IMR-90 (cell line): ENCODE measurements at places on chromosomes 7 and 10.
A peak's percentile ranks its signal among the peaks of the same experiment; 100 is the strongest.

DNA sequence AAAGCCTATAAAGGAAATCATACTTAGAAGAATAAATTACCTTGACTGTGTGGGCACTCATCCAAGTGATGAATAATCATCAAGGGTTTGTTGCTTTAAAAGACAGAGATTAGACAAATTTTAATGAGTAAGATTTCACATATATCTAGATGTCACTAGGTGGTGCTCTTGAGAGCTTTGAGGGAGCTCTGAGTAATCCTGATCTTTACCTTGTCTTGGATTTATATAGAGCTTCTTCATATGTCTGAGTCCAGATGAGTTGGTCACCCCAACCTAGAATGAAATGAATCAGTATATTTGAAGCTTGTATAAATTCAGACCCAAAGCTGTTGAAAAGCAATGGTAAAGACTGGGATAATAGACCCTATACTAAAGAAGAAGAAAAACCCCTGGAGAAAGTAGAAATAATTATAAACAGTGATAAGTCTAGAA lies 3.7 kb downstream of the AGR2 start:
- DNase-seq, result peak; percentile 83

GRCh38 chr7:17781491-17782215 lies 158.6 kb downstream of the SNX13 start:
- peak; percentile 90 for DNase-seq

DNA sequence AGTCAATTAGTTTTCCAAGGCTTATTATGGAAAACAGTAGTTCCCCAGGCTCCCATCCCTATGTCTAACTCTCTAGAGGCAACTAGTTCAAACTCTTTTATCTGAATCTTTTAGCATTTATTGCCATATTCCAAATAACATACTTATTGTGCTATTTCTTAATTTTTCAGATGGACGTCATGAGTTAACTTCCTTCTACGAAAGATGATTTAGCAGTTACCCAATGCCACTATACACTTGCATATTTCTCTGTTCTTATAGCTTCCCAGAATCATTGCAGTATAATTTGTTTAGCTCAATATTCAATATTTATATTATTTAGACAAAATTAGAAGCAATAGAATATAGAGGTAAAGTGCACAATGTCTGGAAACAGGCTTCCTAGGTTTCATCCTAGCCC lies 52.8 kb downstream of the REEP3 start:
- DNase-seq, result no peak

GRCh38 chr10:10644008-10644646 lies 373.5 kb upstream of the CELF2 start:
- peak; percentile 77 for DNase-seq

- DNase-seq, result peak; percentile 54
Measured at GRCh38 chr7:38178695-38179344, 775 bp downstream of the STARD3NL start.

- no peak for DNase-seq
Measured at GRCh38 chr7:65983965-65984658, 2.1 kb upstream of the GUSB start.

- DNase-seq, result no peak
Measured at GRCh38 chr7:67631476-67631875, 634.8 kb downstream of the TYW1 start.

- DNase-seq, result no peak
Measured at GRCh38 chr7:116955801-116956476, 2.6 kb downstream of the ST7 start.

- no peak for DNase-seq
Measured at GRCh38 chr10:28147706-28148105, 148.8 kb upstream of the ODAD2 start.

DNA sequence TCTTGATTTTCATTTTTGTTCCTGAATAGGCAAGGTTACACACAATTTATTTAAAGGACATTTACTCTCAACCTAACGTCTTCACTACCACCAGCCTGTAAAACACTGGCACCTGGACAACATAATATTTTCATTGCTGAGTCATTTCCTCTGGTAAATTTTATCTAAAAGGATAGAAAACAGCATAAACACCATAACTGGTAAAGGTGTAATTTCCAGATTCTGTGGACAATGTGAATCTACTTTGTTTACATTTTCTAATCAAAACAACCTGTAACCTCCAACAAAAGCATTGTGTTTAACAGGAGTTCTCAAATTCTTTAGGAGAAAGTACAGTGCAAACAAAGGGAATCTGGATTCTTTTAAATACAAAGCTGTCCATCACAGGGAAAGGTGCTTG lies 472.0 kb upstream of the AKR1E2 start:
- peak; percentile 72 for DNase-seq

- DNase-seq, result no peak
Measured at GRCh38 chr10:24579448-24579847, 144.2 kb downstream of the ARHGAP21 start.

GRCh38 chr7:4744391-4745264 lies 30.8 kb upstream of the AP5Z1 start:
- DNase-seq, result peak; percentile 99

DNA sequence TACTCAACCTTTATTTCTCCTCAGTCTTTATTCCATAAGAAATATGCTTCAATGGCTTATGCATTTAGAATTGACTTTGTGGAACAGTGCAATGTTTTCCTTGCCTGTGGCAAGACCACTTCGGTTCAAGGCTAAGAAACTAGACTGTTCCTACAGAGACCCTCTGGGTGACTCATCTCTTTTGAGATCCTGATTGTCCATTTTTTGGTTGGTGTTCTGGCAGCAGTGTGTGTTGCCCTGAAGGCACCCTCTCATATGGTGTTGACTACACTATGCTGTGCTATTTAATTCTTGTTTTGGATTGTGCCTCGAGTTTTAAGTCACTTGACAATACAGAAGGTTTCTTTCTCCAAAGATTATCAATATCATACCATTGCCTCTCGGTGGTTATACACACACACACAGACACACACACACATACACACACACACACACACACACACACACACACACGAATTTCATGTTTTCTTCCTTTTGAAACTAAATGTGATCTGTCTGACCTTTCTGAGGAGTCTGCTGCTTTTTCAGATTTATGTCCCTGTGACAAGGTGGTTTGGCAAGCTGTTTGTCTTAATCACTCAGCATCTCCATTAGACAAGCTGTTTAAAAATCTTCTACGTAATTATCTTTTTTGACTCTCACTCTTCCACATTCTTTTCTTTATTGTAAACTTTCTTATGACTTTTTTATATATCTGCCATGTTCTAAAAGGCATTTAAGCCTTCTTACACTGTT lies 187.2 kb downstream of the VTI1A start:
- peak; percentile 21 for DNase-seq

- no peak for DNase-seq
Measured at GRCh38 chr7:107978815-107979408, 24.0 kb downstream of the LAMB1 start.

DNA sequence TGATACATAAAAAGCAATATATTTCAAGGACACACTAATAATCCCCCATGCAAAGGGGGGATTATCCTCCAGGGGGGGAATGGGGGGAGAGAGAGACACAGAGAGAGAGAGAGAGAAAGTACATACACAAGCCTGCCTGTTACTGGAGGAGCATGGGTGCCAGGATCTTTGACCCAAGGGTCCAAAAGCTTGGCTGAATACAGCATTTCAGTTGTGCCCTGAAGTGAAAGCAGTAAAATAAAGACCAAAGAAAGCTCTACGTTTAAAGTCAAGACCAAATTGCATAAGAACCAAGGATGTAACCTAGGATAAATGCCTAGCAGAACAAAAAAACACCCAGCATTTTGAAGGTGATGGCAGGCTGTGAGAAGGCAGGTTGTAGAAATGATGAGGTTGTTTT lies 27.8 kb upstream of the ITGB8 start:
- no peak for DNase-seq

- no peak for DNase-seq
Measured at GRCh38 chr10:74857586-74857985, 31.2 kb downstream of the KAT6B start.
